ENCODE measurements at places on chromosomes 11 and 22.
A peak's percentile ranks its signal among the peaks of the same experiment; 100 is the strongest.

DNA sequence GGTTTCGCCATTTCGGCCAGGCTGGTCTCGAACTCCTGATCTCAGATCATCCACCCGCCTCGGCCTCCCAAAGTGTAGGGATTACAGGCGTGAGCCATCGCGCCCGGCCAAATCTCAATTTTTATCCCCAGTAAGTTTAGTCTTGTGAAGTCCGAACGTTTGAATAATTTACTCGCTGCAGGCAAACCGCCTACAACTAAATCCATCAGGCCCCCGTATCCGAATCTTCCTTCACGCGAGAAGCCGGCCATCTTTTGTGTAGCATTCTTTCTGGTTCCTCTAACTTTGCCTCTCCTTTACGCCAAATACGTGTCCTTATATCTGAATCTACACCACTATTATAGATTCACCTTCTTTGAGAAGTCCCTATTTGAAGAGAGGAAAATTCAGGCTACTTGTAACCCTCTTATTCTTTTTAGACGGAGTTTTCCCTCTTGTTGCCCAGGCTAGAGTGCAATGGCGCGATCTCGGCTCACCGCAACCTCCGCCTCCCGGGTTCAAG lies 581 bp upstream of the EIF3L start:
- DNase-seq: peak; percentile 17

DNA sequence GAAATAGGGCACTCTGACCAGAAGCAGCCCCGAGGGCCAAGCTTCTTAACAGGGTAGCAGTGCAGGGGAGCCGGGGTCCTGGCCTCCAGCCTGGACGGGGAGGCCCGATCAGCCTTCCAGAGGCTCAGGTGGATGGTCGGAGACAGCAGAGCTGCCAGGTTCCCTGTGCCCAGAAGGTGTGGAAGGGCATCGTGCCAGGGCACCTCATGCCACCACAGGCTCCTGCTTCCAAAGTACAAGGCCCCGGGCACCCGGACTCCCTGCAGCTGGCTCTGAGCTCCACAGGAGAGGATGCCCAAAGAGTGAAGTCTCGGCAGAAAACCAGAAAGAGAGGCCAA lies 14.3 kb downstream of the EHD1 start:
- DNase-seq: no peak

DNA sequence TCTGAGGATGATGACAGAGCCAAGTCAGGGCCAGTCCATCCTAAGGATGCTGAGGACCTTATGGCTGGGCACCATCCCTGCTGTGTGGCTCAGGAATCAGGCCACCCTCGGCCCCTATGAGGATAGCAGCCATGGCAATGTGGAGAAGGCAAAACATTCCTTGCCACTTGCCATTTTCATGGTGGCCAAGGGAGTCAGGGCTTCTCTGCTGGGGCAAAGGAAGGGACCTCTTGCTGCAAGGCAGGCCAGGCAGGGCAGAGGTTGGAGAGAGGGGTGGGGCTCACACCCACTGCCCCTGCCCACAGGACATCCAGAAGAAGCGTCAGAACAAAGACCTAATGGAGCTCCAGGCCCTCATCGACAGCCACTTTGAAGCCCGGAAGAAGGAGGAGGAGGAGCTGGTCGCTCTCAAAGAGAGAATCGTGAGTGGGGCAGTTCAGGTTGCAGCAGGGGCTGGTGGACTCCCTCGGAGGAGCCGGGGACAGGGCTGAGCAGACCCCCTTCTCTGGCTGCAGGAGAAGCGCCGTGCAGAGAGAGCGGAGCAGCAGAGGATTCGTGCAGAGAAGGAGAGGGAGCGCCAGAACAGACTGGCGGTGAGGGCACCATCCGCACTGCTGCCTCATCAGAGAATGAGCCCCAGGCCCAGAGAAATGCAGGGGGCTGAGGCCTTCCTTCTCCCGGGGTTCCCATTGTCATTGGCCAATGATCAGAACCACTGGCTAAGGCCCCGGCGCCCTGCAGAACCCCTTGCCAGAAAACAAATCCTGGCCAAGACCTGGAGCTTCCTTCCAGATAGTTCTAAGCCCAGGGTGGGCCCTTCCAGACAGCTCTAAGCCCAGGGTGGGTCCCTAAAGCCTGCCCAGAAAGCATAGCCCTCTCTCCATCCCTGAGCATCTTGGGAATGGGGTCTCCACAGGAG lies 13.5 kb upstream of the MRPL23 start:
- no peak for DNase-seq

- no peak for DNase-seq
These were observed 18.0 kb downstream of the ACRV1 start for GRCh38 chr11:125662689-125663088.

GRCh38 chr11:66291706-66292542 lies at the start of gene TMEM151A:
Gene TMEM151A (plus strand): TSS chr11:66291894. CDS start chr11:66292014, 120 bp downstream.
- DNase-seq: no peak

DNA sequence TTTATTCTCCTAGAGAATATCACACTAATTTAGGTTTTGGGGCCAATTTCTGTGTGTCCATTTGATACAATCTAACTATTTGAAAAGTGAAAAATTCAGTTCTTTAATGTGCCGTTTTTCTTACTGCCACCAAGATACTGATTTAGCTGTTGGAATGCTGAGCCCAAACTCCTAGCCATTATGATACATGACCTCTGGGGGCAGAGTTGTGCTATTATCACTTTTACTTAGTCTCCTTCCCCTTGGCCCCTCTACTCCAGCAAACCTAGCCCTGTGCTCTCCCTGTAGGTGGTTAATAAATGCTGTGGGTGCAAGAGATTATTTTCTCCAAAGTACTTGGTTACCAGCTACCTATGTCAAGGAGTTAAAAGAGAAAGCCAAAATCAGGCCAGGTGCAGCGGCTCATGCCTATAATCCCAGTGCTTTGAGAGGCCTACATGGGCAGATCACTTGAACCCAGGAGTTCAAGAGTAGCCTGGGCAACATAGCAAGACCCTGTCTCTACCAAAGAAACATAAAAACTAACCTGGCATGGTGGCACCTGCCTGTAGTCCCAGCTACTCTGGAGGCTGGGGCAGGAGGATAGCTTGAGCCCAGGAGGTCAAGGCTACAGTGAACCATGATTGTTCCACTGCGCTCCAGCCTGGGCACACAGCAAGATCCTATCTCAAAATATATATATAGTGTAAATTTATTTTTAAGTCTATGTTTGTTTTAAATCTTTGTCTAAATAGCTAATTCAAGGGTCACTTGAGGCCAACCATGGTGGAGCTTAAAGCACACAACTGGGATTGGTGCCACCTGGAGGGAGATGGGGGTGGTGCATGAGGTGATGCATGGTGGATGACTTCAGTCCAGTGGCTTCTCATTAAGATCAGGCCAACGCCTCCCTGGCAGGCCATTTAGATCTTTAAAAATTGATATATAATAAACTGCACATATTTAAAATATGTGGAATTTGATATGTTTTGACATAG lies 193.2 kb upstream of the PLET1 start:
- no peak for DNase-seq

DNA sequence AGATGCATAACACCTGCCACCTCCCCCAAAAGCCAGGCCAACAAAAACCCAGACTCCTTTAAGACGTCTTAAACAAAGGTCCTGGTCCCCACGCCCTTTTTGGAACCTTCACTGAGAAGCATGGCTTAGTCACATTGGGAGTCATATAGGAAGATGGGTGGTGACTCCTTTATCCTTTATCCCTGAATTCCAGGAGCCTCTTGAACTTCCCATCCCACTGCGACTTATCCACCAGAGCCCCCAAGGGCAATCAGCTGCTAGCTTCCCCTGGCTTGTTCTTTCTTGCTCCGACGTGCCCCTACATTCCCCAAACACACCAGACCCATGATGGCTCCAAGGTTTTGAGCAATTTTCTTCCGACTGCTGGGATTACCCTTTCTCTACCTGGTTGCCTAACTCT lies 567.0 kb upstream of the CADM1 start:
- DNase-seq: no peak

GRCh38 chr11:67291481-67292381 lies 2.6 kb downstream of the ANKRD13D start:
- DNase-seq: no peak

GRCh38 chr11:121337740-121338272 lies 45.2 kb downstream of the SC5D start:
- DNase-seq: no peak

DNA sequence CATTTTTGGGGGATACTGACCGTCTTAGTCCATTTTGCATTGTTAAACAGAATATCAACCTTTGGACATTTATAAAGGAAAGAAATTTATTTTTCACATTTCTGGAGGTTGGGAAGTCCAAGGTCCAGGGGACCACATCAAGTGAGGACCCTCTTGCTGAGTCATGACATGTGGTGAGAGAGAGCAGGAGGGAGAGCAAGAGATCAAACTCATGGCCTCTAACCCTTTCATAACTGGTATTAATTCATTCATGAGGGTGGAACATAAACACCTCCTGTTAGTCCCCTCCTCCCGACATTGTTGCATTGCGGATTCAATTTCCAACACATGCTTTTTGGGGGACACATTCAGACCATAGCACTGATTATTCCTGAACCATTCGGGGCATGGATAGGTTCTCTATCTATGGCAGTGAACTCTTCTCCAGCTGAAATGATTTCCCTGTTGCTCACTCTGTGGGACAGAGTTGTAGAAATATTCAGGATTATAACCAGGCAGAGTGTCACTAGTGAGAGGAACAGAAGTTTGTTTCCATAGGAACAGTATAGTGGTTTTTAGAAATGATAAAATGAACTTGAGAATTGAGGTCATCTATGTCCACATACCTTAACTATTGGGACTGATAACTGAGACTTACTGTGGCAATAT lies 88.2 kb upstream of the OR9Q1 start:
- DNase-seq: no peak

DNA sequence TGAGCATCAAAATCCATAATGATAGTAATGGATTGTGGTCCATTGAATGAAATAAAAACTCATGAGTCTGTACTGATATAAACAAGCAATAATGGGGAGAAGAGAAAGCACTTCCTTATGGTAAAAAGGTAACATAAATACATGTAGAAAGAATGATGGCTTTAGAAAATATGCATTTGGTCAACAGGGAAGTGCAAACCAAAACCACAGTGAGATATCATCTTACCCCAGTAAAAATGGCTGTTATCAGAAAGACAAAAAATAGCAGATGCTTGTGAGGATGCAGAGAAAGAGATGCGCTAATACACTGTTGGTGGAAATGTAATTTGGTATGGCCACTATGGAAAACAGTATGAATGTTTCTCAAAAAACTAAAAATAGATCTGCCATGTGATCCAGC lies 6.9 kb upstream of the MMP20 start:
- DNase-seq: no peak

GRCh38 chr22:46619830-46620501 lies at the start of gene GRAMD4:
Gene GRAMD4 (plus strand): TSS chr22:46620386. CDS start chr22:46626800, 6,414 bp downstream.
- peak; percentile 3 for DNase-seq

DNA sequence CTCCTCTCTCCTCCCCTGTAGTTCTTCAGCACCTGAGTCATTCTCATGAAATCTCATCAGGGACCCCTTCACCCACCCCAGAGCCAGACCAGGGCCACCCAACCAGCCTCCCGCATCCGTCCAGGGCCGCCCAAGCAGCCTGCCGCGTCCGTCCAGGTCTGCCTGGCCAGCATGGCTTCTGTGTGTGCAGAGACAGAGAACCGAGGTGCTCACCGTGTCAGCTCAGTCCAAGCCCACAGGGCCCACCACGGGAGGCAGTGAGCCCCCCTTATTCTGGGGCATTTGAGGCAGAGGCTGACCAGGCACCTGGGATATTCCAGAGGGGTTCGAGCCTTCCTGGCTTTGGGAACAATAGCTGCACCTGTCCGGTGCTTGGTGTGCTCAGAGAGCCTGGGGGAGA lies 1117.3 kb downstream of the BRD1 start:
- no peak for DNase-seq

DNA sequence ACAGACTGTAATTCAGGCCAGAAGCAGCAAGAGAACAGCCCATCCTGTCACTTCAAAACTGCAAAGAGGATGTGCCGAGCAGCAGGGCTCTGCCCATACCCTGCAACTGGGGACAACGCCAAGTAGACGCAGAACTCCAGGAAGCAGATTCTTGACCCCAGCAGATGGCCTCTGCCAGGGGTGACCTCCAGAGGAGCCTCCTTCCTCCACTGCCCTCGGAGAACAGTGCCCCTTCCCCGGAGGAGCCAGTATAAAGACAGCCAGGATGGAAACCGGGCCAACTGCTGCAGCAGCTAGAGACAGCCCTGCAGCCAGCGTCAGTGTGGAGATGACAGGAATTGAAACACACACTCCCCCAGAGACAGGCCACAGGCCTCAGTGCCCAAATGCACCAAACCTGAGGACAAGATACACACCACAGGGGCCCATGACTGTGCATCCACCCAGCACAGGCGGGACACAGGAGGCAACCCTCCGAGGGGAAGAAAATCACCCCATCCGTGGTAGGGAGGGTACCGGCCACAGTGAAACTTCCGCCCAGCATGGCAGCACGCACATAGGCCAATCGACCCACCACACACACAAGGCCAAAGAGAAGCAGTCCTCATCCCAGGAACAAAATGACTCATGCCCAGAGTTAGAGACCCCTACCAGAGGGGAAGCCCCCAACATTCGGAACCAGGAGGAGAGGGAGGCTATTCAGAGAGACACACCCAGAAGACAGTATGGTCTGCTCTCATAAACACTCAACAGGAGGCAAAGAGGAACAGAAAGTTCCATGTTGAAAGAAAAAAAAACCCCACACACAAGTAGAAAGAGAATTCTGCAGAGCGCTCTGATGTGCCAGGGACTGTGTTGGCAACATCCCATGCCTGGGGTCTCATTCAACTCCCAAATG lies 5.6 kb downstream of the AHNAK start:
- no peak for DNase-seq
